ENCODE measurements at places on chromosomes 16 and 17.
A peak's percentile ranks its signal among the peaks of the same experiment; 100 is the strongest.

GRCh38 chr16:60107437-60107836 lies 1373.3 kb upstream of the GOT2 start:
- DNase-seq: no peak

DNA sequence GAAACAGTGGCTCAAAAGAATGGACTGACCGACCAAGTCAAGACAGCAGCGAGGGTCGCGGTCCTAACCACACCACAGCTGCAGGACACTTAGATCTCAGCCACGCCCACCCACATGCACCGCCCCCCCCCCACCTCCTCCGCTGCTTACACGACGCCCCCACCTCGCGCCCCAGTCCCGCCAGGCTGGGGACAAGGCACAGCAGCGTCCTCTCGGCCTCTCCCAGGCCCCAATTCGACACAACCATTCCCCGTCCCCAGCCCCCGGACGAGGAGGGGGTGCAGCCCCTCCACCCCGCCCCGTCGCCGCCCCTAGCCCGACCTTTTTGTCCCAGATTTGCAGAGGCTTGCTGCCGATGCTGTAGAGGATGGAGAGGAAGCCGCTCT lies 477 bp downstream of the CFAP20 start:
- no peak for DNase-seq

DNA sequence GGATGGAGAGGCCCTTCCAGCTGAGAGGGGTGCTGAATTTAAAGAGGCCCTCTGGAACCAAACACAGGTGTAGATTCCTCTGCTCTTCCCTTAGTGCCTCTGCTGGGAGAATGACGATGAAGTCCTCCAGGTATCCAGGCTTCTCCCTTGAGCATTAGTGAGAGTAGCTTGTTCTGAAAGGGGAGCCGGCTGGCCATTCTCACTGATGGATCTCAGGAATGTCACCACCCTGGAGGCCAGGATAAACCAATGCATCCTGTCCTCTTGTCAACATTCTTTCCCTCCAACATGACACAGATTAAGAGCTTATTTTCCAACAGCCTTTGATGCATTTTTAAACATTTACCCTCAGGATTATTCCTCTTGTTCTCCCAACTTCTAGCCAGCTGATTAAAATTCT lies 325.5 kb downstream of the CA10 start:
- DNase-seq: no peak

- DNase-seq: no peak
Observed at GRCh38 chr17:65219707-65220106, 82.5 kb downstream of the RGS9 start.

- DNase-seq: no peak
Observed at GRCh38 chr16:22890976-22891375, 77.0 kb downstream of the HS3ST2 start.

GRCh38 chr16:68710211-68710610 lies 26.9 kb upstream of the CDH1 start:
- no peak for DNase-seq

DNA sequence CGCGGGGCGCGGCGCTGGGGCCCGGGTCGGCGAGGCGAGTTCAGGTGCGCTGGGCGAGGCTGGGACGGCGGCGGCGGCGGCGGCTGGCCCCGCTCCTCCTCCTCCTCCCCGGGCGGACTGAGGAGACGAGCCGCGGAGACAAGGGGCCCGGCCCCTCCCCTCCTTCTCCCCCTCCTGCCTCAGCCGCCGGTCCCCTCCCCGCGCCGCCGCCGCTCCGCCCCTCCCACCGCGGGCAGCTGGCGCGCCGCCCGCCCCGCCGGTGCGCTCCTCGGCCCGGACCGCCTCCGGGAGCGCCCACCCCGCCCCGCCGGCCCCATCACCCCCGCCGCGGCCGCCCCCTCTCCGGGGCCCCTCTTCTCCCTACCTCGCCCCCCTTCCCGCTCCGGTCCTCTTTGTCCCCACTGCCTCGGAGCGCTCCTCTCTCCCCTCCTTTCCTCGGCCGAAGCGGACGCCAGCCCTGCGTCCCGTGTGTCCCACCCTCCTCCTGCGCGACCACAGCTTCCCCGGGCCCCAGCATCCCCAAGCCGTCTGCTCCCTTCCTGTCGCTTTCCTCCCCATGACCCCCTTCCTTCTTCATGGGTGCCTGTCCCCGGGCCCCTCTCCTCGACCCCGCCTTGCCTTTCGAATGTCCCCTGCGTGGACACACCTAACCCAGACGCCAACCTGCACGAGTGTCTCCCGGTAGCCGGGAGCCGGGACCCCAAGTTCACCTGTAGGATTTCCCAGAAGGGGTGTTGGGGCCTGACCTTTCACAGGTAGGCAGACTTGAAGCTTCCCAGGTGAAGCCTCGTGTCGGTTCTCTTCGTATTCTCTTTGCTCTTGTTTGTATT lies at the start of gene TOX3:
Gene TOX3, minus strand, starts transcription at position 140 of the 830 bp plus-strand sequence. CDS start 420 bp downstream, outside the sequence.
- peak; percentile 81 for DNase-seq

DNA sequence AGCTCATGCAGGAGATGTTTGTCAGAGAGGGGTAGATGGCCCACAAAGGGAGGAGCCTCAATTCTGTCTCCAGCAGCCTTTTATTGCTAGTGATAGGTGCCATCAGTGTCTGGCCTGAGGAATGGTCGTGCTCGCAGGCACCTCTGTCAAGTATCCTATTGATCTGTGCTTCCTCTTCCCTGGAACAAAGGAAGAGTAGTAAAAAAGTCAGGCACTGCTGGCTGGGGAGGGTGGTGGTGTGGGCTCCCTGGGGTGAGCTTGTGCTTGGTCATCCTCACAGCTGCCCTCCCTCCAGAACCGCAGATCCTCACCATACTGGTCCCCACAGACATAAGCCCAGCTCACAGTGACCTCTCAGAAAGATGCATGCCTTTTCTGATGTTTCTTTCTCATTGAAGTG lies 15.0 kb upstream of the SALL1 start:
- no peak for DNase-seq

GRCh38 chr17:64420143-64420670 lies 28.7 kb upstream of the MILR1 start:
- peak; percentile 81 for DNase-seq

GRCh38 chr17:39903158-39903884 lies 15.1 kb downstream of the GSDMB start:
- no peak for DNase-seq

- peak; percentile 67 for DNase-seq
Observed at GRCh38 chr16:56257666-56258342, 66.5 kb downstream of the GNAO1 start.

DNA sequence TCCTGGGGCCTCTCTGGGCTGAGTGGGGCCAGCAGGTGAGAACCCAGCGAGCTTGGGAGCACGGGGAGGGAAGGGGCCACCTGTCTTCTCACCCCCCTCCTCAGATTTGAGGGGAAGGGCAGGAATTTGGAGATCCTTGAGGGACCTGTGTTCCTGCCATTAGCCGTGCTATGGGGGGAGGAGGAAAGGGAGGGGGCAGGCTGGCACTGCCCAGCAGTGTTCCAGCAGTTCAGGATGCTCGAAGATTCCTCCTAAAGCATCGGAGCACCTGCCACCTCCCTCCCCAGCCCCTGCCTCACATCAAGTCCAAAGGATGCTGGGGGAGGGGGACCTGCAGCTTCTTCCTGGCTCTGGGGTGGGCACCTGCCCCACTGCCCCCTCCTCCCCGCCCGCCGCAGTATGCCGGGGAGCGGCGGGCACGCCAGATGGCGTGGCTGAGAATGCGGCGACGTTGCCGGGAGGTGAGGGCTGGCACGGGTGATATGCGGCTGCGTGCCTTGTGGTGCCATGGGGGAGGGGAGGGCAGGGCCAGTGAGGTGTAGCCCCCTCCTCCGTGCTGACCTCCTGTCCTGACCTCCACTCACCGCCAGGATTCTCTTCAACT lies 4.7 kb upstream of the NEUROD2 start:
- DNase-seq: no peak

DNA sequence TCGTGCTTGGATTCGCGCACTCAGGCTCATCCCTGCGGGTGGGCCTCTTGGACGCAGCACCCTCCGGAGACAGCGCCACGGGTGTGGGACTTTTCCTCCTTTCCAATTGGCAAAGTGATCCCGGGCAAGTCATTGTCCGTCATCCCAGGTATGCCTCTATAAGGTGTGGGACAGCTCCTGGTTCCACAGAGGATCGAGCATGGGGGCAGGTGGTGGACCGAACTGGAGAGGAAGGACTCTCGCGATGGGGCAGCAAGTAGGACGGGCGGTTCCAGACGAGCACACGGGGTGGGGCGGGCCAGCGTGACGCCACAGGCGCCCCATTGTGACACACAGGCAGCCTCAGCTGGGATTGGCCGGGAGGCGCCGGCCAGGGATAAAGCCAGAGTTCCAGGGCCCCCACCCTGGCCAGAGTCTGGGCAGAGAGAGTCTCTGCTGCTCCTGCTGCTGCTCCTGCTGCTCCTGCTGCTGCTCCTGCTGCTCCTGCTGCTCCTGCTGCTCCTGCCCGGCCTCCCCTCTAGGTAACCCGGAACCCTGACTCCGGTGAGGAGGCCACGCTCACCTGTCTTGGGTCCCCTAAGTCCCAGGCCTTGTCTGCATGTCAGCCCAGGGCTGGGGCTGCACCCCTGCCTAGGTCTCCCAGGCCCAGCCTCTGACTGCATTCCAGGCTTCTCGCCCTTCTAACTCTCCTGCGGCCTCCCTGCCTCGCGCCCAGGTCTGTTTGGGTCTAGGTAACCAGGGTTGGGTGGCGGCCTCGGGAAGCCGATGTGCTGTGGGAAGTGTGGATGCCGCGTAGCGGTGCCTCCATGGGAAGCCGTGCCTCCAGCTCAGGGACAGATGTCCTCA lies 38.5 kb upstream of the SLC47A1 start:
- DNase-seq: no peak

DNA sequence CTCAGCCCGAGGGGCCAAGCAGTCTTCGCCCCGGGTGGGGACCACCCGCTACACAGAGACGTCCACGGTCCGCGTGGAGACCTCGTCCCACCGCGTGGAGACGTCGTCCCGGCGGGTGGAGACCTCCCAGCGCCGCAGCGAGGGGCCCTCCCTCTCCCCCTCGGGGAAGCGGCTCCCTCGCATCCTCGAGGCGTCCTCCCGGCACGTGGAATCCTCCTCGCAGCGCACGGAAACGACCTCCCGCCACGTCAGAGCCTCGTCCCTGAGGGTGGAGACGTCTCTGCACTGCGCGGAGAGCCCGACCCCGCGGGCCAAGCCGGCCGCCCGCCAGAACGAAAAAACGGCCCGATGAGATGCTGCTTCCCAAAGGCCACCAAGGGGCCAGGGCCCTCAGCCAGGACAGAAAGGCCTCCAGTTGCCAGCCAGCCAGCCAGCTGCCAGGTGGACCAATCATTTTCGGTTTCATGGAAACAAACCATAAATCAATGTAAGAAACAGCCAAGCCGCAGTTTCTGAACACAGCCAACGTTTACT lies 424 bp downstream of the C17orf100 start:
- peak; percentile 22 for DNase-seq

- DNase-seq: no peak
Observed at GRCh38 chr17:13508896-13509295, 92.8 kb downstream of the HS3ST3A1 start.

DNA sequence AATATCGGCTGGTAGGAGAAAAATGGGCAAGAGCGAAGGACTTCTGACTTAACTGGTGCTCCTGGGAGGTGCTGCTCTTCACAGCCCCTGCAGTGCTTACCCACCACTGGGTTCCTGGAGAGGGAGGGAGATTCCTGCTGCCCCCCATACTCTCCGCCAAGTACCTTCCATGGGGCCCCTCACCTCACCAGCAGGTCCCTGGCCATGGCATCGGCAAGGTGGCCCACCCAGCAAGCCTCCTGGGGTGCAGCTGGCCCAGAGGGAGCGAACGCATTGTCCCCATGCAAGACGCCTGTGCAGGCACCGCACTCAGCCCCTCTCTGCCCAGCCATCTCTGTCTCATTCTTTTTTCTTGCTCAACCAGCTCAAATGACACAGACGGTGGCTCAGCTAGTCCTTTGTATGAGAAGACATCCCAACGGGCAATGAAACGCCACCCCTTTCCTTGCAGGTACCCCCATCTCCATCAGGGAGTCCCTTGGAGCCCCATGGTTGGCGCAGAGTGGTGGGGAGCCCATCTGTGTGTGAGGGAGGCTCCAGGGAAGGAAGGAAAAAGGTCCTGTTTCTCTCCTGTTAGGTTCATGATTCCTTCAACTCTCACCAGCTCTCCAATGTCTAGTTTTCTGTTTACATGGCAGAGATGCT lies 9.6 kb upstream of the ALDH3A1 start:
- DNase-seq: no peak

DNA sequence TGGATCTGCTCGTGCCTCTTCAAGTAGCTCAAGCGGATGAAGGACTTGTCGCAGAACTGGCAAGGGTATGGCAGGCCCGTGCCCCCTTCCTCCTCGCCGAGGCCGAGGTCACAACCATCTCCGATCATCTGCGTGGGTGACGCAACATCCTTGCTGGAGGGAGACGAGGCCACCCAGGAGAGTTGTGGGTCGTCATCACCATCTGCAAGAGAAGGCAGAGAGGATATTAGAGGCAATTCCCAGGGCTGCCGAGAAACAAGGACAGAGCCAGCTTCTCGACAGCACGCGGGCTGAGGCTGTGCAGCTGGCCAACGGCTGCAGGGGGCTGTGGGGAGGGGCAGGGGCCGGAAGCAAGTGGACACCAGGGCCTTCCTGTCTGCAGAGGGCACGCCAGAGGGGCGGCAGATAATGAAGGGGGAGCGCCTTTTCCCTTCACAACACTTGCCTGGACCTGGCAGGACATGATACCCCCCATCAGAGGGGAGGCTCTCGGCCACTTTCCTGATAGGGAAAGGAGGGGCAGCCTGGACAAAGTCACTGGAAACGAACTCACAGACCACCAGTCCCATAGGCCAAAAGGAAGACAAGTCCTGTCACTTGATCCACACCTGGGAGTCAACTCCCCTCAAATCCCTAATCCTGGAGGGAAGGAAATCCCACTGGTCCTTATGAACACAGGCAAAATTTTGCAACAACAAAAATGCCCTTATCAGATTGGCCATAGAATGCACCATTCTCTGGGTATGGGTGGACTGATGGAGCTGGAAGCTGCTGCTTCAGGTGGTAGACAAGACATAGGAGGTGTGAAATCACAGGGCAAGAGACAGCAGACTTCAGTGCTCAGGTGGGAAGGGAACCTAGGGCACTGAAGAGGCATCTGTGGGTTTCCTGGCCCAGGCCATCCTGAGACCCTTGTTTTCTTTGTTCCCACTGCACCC lies 217.0 kb downstream of the ZNF423 start:
- no peak for DNase-seq

DNA sequence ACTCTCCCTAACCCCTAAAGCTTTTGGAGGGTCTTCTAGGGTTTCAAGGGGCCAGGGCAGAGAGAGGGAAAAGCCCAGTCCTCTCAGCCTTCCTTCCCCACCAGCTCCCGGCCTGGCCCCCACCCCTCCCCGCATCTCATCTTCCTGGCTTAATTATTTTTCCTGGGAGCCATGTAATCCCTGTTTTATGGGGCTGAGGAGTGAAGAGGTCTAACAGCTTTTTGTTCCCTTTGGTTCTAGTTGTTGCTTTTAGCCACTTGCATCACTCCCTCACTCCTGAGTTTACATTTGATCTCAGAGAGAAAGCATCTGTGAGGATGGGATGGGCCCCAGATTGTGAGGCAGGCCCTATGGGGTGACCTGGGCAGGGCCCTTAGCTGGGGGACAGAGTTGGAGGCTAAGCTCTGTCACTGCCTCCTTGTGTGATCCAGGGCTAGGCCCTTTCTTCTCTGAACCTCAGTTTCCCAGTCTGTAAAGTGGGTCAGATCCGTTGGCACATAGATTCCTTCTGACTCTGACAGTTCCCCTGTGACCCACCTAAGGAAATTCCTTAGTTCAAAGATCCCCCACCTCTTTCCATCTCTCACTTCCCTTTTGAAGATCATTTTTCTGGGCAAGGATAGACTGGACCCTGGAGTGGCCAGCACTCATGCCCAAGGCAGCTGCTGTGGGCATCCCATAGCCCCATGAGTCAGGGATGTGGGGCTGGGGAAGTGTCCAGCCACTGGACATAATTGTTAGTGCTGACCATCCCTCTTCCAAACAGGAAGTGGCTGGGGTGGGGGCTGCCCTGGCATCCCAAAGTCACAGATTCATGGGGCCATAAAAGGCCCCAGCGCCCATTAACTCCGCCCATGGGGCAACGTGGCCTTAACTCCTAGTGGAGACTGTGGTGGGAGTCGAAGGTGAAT lies 20.1 kb downstream of the UNC119 start:
- no peak for DNase-seq
